CD14-positive monocyte (primary cell): ENCODE measurements at places on chromosomes 3 and 15. TPM values are rescaled to one million over a fixed set of nuclear protein-coding genes. Genes with fewer than 3 reads are reported as not detected.
A peak's percentile ranks its signal among the peaks of the same experiment; 100 is the strongest.

IMPG2 gene
- 0.04 TPM for polyA plus RNA-seq

- peak; percentile 48 for DNase-seq
Observed at GRCh38 chr3:24678421-24678865, 183.8 kb upstream of the THRB start.

GRCh38 chr15:37289109-37289765, 188.9 kb upstream of the MEIS2 start:
- DNase-seq = no peak

SLC22A14 gene
- polyA plus RNA-seq = not detected

PATL2 gene
- polyA plus RNA-seq = 1.8 TPM

DNA sequence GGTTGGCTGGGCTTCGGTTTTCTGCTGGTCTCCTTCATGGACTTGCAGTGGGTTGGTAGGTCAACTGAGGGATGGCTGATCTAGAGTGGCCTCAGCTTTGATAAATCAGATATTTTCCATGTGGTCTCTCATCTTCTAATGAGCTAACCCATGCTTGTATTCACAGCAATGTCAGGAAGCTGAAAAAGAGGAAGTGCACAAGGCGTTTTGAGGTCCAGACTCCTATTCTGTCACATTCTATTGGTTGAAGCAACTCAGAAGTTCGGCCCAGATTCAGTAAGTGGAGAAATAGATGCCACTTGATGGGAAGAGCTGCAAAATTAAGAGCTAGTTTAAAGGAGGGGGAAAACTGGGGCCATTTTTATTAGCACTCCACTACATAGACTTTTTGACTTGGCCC, 361.2 kb downstream of the DIPK2A start:
- DNase-seq = peak; percentile 1

DNA sequence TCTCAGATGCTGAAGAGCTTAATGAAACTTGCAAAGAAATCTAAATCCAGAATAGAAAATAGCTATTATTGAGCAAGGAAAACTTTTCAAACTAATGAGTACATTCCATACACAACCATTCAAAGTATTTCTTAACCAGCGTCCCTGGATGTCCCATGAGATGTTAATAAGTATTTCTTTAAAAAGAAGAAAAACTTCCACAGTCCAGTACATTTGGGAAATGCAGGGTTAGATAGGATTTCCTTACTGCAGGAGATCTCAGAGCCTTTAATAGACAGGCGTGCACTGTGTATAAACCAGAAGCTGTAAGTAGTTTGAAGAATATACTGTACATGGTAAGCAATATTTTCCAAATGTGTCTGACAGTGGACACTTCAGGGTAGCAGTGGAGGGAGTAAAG, 29.6 kb upstream of the BHLHE40 start:
- no peak for DNase-seq

TMC3 gene
- polyA plus RNA-seq = not detected in 2 replicates

GOLGA8Q gene
- not detected for polyA plus RNA-seq

IL17RE gene
- 0.27 and 0.60 TPM in 2 replicates for polyA plus RNA-seq

DNA sequence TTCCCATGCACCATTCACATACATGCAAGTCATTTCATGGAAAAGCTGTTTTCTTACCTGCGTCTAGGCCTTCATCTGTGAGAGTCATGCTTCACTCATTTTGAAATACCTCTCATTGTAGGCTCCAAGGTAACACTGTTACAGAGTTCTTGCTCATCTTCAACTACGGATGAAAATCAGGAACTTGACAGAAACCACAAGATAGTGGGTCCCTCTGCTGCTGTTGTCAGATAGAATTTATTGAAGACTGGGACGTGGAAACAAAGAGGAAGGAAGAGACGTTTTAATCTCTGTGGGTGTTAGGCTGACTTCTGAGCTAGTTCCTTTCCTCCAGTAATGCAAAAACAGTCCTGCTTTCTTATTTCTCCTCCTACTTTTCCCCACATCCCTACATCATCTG, at the start of gene P2RY14:
Gene P2RY14, minus strand, starts transcription at position 313 of the 400 bp plus-strand sequence. CDS start 64,226 bp downstream, outside the sequence.
- DNase-seq = peak; percentile 75

- no peak for DNase-seq
Observed at GRCh38 chr3:16885593-16886302, 993 bp downstream of the PLCL2 start.

GRCh38 chr3:186442162-186442561, 80.1 kb upstream of the DGKG start:
- no peak for DNase-seq

DNA sequence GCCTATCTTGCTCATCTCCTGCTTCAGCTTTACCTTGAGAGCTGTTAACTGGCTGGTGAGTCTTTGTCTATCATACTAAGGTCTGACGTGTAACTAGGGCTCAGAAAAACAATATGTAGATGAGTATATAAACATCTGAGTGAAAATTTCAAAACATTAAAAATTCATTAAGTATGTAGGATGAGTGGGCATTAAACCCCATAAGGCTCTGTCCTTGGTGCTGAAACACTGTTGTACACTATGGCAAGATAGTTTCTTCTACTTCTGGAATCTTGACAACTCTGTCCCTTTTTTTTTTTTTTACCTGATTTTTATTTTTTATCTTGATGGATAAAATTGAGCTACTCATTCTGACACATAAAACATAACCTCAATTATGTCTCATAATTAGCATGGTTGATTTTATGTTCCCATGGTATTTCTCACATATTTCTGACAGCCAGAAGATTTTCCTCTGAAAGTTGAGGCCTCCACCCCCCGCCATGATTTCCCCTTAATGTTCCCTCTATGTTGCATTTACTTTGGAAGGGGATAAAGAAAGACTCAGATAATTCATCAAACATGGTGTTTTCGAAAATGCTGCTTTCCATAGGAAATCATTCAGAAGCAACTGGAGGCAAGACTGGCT, 54.3 kb downstream of the DGKG start:
- no peak for DNase-seq

DNA sequence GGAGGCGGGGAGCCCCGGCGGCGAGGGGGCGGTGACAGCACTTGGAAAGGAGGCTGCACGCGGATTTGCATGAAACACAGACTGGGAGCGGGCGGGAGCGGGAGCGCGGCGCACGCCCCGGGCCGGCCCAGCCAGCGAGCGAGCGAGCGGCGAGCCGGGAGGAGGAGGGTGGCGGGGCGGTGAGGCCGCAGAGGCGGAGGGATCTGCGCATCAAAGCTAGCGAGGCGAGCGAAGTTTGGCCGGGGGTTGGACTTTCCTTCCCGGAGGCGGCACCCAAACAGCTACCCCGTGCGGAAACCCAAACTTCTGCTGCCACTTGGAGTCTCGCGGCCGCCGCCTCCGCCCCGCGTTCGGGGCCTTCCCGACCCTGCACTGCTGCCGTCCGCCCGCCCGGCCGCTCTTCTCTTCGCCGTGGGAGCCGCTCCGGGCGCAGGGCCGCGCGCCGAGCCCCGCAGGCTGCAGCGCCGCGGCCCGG, at the start of gene SMAD3:
Gene SMAD3, plus strand, starts transcription at position 72 of the 475 bp plus-strand sequence. CDS start 553 bp downstream, outside the sequence.
- DNase-seq = peak; percentile 86

CACNA2D2 gene
- 0.06 and 0.16 TPM in 2 replicates for polyA plus RNA-seq

SEC61A1 gene
- 61.2 and 62.8 TPM in 2 replicates for polyA plus RNA-seq

- DNase-seq = no peak
Observed at GRCh38 chr15:48858401-48858800, 19.5 kb upstream of the EID1 start.

DNA sequence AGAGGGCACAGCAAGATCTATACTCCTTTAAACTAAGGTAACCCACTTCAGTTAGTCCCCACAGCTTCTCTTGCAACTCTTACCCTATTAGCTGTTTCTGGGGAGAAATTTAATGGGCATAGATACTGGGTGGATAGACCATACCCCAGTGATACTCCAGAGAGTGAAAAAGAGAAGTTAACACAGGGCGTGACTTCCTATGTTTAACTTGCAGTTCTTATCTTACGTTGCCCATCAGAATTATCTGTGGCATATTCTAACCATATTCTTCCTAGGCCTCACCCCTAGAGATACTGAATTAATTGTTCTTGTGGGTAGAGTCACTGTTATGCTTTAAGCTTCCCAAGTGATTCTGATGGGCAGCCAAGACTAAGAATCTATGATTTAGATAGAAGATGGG, 485.4 kb upstream of the TPRG1 start:
- peak; percentile 60 for DNase-seq

DNA sequence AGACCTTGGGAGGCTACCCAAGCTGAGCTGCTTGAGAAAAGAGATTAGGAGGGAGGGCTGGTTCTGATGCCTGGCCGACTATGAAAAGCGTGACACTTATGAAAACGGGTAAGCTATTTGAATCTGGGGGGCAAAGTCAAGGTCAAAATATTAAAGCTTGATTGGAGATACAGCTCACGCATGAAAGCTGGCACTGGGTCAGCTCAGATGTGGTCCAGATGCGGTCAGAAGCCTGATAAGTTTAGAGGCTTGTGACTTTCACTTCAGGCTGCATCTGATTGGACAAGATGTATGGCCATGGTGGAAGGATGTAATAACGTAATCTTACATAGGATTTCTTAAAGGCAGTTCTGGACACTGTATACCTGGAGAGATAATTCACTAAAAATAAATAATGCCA, 690.3 kb downstream of the NTRK3 start:
- DNase-seq = no peak

PTH1R gene
- not detected for polyA plus RNA-seq

DNA sequence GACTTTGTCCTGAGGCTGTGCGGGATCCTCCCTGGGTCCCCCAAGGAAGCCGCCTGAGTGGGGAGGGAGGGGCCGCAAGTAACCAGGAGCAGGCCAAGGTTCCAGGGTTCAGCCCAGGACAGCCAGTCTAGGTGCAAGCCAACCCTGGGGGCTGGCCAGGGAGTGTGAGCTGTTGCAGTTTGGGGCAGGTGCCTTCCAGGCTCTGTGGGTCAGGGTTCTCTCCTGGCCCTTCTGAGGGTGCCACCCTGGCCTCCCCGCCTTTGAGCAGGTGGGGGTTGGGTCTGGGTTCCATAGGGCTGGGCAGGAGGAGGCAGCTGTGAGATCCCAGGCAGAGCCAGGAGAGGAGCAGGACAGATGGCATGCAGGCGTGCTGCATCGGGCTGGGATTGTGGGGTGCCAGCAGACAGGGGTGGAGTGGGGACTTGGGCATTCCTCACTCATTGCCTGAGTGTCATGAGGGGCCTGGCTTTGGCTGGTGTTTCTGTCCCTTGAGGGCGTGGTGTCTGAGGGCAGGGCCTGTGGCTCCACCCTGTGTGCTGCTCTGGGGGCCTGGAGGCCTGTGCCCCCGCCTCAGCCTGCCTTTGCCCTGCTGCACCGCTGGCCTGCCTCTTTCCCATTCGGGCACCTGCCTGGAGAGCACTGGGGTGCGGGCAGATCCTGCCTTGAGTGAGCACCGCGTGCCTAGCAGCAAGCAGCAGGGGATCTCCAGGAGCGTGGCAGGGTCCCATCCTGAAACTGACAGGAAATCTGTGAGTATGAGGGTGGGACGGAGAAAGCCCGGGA, 18.4 kb downstream of the KLF13 start:
- DNase-seq = no peak

C15orf39 gene
- polyA plus RNA-seq = 80.7 and 132 TPM in 2 replicates

DNA sequence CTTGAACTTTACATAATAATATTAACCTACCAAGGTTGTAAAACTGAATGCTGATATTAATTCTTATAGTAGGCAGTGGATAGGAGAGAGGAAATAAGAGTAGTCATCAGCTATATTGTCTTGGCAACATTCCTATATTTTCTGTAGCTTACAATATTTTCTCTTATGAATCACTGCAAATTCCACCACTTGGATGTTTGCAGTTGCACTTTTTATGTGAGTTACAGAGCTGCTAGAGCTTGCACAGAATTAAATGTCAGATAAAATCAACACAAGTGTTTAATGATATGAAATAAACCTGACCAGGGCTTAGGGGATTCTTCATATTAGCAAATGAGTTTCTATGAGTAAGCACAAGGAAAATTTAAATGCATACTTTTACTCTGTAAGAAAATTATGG, 1710.1 kb downstream of the SI start:
- no peak for DNase-seq

FES gene
- 140 TPM for polyA plus RNA-seq

DNA sequence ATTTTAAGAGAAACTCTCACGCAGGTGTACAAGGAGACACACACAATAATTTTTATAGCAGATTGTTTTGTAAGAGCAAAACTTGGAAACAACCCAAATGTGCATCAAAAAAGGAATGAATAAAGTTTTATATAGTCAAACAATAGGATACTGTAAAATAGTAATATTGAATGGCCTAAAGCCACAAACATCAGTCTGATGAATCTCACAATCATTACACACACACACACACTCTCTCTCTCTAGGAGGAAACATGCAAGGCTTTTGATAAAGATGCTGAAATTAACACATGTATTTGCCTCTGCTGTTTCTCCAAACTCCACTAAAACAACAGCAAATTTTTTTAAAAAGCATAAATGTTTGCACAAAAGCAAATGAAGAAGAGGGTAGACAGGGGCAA, 37.3 kb downstream of the ADIPOQ start:
- DNase-seq = no peak

ARHGAP31 gene
- polyA plus RNA-seq = 4.7 TPM
